ENCODE measurements at places on chromosomes 5 and 9.
A peak's percentile ranks its signal among the peaks of the same experiment; 100 is the strongest.

- DNase-seq = peak; percentile 36
These were observed 153.7 kb downstream of the MEF2C start for GRCh38 chr5:88729084-88729828.

DNA sequence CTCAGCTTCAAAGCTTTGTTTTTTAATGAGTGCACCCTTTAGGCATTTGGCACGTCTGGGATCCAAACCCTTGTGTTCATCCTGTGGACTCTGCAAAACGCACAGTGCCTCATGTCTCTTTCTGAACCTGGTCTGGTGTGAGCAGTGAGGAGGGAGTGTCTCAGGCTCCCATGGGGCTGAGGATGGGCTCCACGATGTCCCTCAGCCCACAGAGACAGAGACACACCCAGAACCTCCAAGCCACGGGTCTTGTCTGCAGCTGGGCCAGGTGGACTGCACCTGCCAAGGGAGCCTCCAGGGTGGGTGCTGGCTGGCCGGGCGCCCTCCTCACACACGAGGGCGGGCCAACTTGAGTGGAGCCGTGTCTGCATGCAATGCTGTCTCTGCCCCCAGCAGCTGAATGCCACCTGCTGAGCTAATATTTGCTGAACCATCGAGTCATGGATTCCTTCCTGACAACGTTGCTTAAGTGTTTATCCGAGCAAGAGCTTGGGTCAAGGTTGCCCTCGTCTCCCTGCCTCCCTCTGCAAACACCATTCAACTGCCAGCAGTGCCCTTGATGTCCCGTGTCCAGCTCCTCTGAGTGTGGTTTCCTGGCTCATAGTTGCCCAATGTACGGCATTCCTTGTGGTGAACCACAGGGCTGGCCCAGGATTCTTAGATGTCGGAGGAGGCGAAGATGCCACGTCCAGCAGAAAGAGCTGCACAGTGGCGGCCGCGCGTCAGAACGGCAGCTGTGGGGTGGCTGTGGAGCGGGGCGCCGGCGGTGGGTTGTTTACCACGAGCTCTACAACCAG lies 31.4 kb upstream of the LPCAT1 start:
- no peak for DNase-seq

GRCh38 chr9:96116275-96117064 lies 185.5 kb downstream of the HSD17B3 start:
- DNase-seq = peak; percentile 99

GRCh38 chr5:57902095-57902494 lies 419.5 kb upstream of the ACTBL2 start:
- no peak for DNase-seq

DNA sequence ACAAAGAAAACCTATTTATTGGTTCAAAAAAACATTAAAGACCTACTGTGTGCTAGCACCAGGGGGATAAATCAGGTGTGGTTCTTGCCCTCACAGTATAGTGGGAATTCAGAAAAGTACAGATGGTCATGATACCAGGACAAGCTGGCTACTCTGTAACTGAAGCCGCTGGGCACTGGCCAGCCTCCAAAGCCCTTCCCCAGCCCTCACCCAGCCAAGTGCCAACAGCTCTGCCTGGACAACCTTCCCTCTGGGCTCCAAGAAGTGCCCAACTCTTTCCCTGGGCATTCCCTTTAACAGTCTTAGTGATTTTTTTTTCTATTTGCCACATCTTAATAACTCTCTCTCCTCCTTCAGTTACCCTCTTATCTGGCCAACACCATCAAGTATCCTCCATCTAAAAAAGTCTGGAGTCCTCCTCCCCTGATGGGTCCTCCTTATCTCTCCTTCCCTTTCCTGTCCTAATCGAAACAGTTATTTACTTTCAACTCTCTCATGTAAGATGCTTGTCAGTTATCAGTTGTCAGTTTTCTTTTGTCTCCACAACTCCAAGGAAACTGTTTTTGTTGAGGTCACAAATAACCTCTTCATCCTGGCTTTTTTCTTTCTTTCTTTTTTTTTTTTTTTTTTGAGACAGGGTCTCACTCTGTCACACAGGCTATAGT lies 13.3 kb upstream of the SEPTIN8 start:
- no peak for DNase-seq

Measured in hippocampal formation (tissue), 2 donors.